ENCODE measurements at places on chromosomes 5 and 9.

DNA sequence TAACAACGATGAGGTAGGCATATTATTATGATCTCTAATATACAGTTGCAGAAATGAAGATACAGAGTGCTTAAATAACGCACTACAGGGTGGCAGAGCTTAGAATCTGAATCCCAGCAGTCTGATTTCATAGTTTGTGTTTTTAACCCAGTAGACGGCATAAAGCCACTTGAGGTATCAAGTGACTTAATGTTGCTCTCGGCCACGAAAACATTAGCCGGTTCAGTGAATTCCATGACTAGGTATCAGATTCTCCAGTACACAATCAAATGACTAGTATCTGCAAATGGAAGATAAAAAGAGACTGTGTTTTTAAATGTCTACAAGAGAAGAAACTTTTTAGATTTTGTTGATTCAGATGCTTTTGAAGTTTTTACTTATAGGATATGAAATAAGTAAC is 24.8 kb downstream of the SMC2 start:
- peak; percentile 47 for DNase-seq

- no peak for DNase-seq
Measured at GRCh38 chr5:140221697-140222223, 46.8 kb downstream of the CYSTM1 start.

DNA sequence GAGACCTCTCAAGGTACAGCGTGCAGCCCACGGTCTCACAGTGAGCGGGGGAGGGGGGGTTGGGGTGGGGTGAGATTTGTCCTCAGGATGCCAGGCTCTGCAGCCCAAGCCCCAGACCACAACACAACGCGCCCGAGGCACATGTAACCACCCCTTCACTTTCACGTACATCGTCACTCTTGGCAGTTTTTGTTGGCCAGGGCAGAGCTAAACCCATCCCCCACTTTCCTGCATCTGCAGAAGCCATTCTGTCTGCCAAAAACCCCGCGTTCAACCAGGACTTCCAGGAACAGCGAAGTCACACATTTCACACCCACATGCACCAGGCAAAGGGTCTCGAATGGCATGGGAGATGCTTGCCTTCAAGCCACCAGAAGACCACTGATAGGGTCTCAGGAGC is 9.4 kb upstream of the SMIM23 start:
- no peak for DNase-seq

DNA sequence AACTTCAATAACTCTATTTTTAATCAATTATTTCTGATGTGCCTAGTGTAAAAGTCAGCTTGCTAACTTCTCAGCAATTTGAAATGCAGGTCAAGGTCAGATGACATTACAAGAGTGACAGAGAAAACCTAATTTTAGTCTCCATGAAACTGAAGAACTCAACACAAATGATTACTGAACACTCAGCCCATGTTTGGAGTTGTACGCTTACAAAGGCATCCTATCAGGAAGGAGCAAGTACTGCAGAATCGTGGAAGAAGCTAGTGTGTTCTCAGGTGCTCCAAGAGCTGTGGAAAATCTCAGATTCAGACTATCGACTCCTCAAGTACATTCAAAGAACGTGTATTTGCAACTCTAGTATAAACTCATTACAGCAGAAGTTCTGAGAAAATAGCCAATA is 526.7 kb downstream of the PDE4D start:
- no peak for DNase-seq

GRCh38 chr5:540906-541538 is 16.8 kb upstream of the SLC9A3 start:
- DNase-seq: no peak

GRCh38 chr9:15612962-15613361 is 60.1 kb downstream of the CCDC171 start:
- no peak for DNase-seq

GRCh38 chr9:78158286-78158685 is 77.6 kb upstream of the CEP78 start:
- DNase-seq: no peak

DNA sequence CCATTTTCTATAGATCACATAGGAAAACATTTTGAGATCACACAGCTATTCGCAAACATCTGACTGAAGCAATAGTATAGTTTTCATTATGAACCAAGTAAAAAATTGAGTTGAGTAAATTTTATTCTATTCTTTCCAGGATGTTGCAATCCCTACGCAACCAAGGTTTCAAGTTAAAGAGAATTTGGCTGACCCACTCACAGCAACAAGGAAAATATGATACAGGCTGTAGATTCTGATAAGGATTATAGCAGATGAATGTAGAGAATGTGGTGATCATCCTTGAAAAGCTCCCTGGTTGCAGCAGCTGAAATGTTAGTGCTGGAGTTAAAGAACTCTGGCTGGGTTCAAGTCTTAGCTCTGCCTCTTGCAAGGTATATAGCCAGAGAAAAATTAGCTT is 4.7 kb downstream of the ABCA1 start:
- no peak for DNase-seq

- no peak for DNase-seq
Measured at GRCh38 chr9:98291820-98292219, 36.4 kb upstream of the TBC1D2 start.

DNA sequence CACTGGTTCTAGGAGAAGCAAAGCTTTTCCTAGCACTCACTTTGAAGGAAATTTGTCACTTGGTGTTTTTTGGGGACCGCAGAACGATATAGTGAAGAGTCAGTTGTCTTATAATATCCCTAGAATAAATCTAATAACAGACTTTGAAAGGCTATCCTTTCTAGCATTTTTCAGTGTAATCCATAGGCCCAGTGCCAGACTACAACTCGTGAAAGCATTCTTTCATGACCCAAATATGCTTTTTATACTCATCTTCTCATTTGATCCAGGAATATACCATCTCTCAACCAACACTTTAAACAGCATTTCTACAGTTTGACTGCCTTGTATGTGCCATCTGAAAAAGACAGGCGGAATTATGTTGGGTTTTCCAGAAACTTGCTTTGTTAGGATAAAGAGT is 104.0 kb downstream of the ERCC6L2 start:
- DNase-seq: no peak

GRCh38 chr5:98935206-98935605 is 6.4 kb upstream of the CHD1 start:
- DNase-seq: no peak

- no peak for DNase-seq
Measured at GRCh38 chr5:166499447-166500240, 1791.8 kb upstream of the WWC1 start.

- no peak for DNase-seq
Measured at GRCh38 chr5:167792514-167792913, 498.9 kb upstream of the WWC1 start.

DNA sequence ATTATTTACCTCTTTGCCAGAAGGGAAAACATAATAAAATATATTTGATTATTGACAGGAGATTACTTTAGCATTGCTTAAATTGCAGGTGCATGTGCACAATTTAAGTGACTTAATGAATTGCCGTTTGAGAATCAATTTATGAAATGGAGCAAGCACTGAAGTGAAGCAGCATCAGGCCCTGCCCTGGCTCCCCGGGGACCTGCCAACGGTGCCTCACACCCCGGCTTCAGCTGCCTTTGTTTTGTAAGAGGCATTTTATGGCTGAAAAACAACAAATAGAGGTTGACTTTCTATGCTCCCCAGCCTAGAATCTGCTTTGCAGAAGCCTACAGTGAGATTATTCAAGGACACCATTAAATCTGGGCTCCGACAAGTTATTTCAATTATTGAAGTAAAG is 359.1 kb upstream of the IRX4 start:
- DNase-seq: no peak

DNA sequence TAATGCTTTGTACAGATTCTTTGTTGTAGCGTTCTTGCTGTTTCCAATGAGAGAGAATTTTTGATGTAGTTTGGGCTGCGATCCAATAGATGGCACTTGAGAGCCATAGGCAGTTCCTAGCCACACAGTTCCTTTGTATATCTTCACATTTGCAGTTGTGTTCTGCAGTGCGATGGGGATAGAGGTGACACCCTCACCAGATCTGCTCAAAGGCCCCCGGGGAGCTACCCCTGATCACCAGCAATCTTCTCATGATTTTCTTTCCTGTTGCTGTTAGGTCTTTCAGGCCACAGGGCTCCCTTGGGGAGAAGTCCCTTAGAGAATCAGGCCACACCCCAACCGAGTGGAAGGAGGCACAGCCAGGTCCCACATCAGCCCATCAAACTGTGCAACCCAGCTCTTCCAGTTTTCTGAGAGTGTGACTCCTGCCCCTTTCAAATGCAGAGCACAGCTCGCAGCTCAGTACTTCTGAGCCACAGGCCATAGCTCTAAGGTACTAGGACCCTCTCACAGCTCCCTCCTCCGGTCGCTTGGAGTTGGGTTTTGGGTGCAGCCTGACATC is 353.7 kb downstream of the SLCO4C1 start:
- peak; percentile 34 for DNase-seq

- no peak for DNase-seq
Measured at GRCh38 chr9:130720762-130721161, 27.2 kb downstream of the EXOSC2 start.

DNA sequence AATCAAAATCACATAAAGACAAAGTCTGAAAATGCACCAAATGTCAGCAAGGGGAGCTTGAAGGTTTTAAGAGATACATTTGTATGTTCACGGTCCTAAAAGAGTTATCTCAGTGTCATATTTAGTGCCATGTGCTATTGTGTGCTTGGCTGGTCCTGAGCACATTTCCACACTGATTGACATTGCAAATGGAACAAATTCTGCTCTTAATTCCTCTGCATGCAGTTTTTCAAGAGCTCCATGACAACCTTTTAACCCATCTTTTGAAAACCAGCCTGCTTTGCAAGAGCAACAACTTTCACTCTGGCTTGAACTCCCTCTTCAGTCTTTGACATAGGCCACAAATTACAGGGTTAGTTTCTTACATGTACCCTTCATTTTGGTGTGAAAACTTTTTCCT is 175.4 kb upstream of the ACTBL2 start:
- no peak for DNase-seq

GRCh38 chr9:19550009-19550408 is 141.2 kb downstream of the ACER2 start:
- no peak for DNase-seq

DNA sequence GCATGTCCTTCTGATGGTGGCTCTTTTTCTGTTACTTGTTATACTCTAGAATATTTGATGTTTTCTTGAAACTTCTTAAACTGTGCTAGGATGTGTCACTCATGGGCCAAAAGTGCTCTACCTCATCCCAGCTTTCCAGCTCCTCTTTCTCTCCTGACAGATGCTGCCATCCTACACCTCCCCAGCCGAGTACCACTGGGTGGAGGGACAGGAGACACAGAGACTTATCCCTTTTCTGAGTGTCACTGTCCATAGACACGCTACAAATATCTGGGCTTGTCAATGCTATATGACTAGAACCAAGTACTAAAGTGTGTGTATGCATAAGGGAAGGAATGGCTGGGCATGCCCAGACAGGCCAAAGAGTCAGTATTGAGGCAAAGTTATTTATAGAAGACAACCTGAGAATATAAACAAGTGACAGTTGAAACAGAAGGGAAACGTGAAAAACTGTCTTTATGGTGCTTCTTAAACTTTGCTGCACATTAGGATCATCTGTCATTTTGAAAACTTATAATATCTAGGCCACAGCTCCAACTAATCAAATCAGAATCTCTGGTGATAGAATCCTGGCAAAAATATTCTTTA is 188.0 kb downstream of the CARTPT start:
- no peak for DNase-seq

DNA sequence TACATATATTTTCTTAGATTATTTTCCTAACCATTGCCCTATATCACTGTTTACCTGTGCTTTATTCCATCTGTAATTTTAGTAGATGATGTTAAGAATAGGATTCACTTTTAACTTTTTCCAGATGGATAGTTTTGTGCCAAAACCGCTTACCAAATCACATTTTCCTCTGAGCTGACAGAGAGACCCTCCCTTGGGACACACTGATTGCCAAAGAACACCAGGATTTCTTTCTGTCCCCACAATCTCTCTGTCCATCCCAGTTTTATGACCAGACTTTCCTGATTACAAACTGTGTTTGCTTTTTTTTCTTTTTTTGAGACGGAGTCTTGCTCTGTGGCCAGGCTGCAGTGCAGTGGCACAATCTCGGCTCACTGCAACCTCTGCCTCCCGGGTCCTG is 81.3 kb upstream of the SPATA31C2 start:
- no peak for DNase-seq

GRCh38 chr5:97224112-97224750 is 41.2 kb upstream of the RIOK2 start:
- DNase-seq: no peak

GRCh38 chr5:169412831-169413230 is 111.9 kb upstream of the SLIT3 start:
- DNase-seq: no peak

DNA sequence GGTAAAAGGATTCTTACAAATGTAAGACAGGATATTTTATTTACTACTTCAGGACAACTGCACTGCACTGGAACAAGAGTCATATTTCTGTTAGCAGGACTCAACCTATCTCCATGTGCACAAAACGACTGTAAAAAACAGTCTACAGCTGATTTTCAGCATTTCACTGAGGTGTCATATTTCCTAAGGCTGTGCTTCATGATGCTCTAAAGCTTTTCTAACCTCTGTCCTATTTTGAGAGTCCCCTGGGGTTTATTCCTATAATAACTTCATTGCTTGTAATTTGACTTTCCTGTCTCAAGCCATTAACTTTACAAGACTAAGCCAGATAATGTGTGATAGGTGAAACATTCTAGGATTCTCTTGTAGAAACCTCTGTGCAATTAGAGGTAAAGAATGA is 472.3 kb downstream of the HINT1 start:
- DNase-seq: no peak

GRCh38 chr9:8492024-8492423 is 692.4 kb upstream of the DMAC1 start:
- no peak for DNase-seq

DNA sequence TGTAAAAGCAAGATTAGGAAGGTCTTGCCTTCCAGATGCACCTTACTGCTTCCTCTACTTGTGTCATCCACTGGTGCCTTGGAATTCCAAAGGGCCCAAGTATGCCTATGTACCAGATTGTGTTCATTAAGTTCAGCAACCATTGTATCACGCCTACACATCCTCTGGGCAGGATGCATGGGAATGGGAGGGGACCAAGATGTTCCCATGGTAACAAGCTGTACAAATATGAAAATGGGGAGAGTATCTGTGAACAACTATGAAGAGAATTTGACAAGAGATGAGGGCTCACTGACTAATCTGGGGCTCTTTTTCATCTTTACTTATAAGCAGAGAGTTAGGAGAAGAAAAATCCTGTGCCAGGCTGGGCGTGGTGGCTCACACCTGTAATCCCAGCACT is 137.8 kb upstream of the MAP1B start:
- no peak for DNase-seq

DNA sequence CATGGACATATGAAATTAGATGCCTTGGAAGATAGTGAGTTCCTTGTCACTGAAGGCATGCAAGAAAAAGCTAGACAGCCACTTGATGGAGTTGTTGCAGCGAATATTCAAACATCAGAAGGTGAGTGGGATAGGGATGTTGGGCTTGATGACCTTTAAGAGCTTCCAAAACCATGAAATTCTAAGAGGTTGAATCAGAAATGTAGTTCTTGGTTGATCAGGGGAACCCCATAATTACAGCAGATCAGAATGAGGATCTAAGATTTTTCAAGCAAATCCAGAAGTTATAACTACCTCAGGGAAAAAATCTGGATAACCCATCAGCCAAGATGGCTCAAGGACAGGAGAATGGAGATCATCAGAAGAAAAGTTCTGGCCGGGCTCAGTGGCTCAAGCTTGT is 244.3 kb upstream of the NR4A3 start:
- no peak for DNase-seq

Data from NCI-H510A treated with DMSO at 0.1 percent for 48 hours (cell line).